ENCODE measurements at places on chromosomes 12 and 14.
A peak's percentile ranks its signal among the peaks of the same experiment; 100 is the strongest.

GRCh38 chr14:69615121-69615495 lies 3.7 kb downstream of the SUSD6 start:
- DNase-seq = no peak

GRCh38 chr12:27523642-27524493 lies at the start of gene PPFIBP1:
Gene PPFIBP1 (plus strand): TSS chr12:27524206. CDS start chr12:27633397, 109,191 bp downstream.
- peak; percentile 91 for DNase-seq

- DNase-seq = no peak
Observed at GRCh38 chr14:76490111-76490510, 114.2 kb downstream of the ESRRB start.

DNA sequence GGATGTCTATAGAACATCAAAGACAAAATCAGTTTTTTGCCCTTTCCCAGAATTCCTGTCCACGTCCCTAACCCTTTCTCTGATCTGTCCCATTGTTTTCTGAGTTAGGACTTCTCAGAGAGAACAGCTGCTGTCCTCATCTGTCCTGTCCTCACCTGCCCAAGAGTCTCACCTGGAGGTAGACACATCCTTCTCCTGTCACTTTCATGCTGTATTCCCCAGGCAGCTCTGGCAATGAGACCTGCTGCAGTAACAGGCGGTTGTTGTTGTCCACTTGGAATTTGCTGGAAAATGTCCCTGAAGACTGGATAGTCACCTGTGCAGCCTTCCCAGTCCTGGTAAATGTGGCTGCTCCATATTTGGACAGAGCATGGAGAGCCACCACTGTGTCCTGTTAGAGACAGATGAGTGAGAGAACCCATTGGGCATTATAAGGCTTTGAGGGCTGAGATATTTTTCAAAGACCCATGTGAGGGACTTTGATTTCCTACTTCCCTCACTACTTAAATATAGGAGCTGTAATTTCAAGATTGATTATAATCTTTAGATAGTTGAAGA lies 43.2 kb downstream of the A2M start:
- no peak for DNase-seq

DNA sequence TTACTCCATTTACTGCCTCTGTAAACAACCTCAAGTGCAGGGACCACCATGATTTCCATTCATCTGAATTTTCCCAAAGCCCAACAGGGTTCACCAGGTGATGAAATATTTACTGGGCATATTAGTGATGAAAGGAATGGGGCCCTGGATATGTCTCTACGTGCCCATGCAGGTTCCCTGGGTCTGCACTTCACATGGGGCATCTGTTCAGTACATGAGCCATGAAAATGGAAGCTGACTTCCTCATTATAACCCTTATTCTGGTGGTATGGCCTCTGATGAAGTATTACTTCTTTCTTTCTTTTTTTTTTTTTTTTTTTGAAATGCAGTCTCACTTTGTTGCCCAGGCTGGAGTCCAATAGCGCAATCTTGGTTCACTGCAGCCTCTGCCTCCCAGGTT lies 26.5 kb upstream of the CORO1C start:
- peak; percentile 23 for DNase-seq

GRCh38 chr12:14963520-14963919 lies 2.1 kb upstream of the ARHGDIB start:
- no peak for DNase-seq

DNA sequence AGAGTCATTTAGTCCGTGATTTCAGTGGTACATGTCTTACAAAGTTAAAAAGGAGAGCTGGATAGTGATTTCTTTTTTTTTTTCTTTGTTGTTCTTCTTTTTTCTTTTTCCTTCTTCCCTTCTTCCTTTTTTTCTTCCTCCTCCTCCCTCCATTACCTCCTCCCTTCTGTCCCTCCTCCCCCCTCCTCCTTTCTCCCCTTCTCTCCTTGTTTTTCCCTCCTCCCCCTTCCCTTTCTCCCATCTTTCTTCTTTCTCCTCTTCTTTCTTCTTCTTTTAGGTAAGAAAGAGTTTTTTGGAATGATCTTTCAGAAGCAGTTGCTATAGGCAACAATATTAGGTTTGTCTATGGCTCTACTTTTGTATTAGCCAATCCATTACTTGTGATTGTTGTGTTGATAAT lies 368.6 kb downstream of the RAD51B start:
- DNase-seq = no peak

Measured in CD14-positive monocyte (primary cell).